Muscle of leg (tissue), 16 donors: ENCODE measurements at places on chromosomes 13 and 19.
A peak's percentile ranks its signal among the peaks of the same experiment; 100 is the strongest.

DNA sequence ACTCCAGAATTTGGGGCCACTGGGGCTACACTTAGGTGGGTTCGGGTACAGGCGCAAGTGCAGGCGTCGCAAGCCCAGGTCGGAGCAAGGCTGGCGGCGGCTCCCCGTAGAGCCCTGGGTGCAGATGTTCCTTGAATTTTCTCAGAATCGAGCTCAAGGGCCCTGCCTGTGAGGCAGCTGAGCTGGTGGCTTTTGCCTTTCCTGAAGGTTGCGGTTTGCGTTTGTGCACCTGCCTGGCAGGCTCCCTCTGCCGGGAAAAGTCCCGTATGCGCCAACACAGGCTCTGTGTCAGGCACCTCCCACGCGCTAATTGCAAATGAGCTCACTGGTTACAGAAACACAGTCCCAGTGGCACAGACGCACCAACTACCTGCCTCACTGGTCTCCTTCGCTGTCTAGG, 5.9 kb downstream of the DOHH start:
- DNase-seq: no peak

- no peak for DNase-seq
Observed at GRCh38 chr13:50171590-50172282, 156.5 kb downstream of the KCNRG start.

DNA sequence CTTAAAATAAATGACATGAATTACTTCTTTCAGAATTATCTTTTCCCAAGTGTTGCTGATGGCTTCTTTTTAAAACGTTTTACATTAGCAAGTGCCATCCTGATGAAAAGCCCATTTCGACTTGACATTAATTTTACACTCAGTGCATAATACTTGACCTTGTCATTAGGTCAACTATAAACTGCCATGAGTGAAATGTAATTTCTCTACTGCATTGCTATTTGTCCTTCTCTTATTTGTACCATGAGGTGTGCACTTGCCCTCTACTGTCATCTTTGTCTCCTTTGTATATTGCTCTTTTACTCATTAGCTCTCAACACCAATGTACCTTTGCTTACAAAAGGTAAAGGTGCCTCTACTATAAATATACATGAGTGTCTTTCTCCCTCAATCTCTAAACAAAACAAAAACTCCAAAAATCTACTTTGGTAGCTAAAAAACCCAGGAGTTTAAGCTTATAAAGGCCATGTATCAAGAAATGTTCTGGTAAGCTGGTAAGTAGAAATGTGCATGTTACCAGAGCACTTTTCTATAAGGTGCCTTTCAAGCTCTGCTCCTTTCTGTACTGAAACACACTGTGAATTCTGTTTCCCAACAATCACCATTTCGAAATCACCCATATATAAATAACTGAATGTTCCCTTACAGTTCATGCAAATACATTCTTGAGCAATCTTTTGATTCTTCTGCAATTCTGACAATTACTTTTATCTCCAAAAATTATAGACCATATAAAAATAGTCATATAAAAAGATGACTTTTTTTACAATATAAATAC, 351.4 kb downstream of the SLITRK5 start:
- no peak for DNase-seq

GRCh38 chr19:11339254-11340098, at the start of gene RAB3D:
TSS of gene RAB3D (minus strand) at chr19:11339657. CDS start at chr19:11337399, 2,258 bp downstream.
- DNase-seq: peak; percentile 97

GRCh38 chr13:21707586-21707985, 36.7 kb downstream of the FGF9 start:
- no peak for DNase-seq

DNA sequence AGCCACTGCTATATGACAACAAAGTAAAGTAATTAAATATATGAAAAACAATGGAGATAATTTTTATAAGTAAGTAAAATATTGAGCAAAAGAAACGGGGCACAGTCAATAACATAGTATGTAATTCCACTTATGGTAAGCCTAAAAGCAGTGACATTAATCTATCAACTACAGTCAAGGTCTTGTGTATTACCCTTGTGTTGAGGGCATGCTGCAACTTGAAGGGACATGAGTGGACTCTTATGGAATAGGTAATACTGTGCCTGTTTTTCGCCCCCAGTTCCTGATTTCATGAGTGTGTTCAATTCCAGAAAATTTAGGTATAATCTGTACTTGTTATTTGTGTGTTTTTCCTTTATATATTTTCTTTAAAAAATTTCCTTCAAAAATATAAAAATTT, 201.3 kb upstream of the SLITRK6 start:
- no peak for DNase-seq

DNA sequence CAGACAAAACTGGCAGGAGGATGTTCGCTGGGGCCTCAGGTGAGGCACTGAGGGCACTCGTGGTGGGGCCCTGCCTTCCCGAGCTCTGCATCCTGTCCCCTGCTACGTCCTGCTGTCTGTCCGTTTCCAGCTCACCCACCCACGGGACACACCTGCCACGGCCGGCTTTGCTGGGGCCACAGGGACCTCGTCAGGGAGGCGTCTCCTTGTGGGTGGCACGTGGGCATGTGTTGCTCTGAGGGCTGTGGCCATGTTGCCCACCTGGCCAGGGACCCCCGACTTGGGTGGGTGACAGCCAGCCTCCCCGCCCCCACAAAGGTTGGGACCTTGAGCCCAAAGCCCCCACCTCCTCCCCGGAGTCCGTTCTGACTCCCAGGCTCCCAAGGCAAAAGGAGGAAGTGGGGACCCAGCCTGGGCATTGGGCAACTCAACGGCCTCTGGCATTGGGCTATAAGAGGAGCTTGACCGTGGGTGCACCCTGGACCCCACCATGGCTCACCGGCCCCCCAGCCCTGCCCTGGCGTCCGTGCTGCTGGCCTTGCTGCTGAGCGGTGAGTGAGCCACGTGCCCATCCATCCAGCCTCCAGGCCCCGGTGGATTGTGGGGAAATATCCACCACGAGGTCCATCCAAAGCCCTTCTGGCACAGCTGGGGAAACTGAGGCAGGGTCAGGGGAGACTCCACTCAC, at the start of gene PRTN3:
TSS of gene PRTN3 (plus strand) at position 481 of the 688 bp plus-strand sequence. CDS start at position 491, 10 bp downstream.
- no peak for DNase-seq

DNA sequence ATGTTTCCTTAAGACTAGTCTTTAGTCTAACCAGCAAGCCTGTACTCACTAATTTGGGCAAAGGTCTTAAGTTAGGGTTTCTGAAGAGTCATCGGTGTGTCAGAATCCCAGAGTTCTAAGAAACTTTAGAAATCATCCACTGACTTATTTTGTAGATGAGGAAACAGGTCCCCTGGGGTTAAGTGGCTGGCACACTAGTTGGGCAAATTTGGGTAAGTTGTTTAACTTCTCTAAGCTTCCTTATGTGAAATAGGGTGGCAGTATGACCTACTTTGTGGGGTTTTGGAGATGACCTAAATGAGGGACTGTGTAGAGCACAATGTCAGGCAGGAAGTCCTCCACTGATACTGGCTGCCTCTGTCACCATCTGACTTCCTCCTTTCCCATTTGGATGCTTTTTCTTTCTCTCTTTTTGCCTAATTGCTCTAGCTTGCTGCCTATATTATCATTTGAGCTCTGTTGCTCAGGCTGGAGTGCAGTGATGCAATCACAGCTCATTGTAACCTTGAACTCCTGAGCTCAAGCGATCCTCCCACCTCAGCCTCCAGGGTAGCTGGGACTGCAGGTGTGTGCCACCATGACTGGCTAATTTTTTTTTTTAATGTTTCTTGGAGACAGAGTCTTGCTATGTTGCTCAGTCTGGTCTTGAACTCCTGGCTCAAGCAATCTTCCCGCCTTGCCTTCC, 2.3 kb downstream of the ADGRE3 start:
- no peak for DNase-seq

- DNase-seq: peak; percentile 88
Observed at GRCh38 chr13:30880151-30880855, 25.8 kb upstream of the MEDAG start.

DNA sequence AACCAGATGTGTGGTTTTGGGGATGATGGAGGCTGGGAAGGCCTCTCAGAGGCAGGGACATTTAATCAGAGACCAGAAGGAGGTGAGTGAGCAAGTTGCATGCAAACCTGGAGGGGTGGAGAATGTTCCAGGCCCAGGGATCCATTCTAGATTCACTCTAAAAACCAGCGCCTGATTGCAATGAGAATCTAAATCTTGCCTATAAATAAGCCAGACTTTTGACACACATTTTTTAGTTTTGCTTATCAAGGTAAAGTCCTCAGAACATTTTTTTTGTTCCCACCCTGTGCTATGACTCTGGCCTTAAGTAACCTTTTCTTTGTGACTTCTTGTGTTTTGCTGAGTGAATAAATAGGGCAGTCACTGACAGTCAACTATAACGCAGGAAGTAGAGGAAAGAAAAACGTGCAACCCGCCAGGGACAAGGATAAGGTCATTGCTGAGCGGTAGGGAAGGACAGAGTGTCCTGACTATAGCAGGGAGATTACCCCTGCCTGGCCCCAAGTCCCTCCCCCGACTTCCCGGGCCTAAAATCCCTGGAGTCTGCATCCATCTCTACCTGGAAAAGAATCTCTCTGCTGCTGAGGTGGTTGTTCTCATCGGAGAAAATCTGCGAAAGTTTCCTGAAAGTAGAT, 14.4 kb downstream of the RGL3 start:
- no peak for DNase-seq

GRCh38 chr19:49428547-49429451, 3.6 kb downstream of the GFY start:
- no peak for DNase-seq

DNA sequence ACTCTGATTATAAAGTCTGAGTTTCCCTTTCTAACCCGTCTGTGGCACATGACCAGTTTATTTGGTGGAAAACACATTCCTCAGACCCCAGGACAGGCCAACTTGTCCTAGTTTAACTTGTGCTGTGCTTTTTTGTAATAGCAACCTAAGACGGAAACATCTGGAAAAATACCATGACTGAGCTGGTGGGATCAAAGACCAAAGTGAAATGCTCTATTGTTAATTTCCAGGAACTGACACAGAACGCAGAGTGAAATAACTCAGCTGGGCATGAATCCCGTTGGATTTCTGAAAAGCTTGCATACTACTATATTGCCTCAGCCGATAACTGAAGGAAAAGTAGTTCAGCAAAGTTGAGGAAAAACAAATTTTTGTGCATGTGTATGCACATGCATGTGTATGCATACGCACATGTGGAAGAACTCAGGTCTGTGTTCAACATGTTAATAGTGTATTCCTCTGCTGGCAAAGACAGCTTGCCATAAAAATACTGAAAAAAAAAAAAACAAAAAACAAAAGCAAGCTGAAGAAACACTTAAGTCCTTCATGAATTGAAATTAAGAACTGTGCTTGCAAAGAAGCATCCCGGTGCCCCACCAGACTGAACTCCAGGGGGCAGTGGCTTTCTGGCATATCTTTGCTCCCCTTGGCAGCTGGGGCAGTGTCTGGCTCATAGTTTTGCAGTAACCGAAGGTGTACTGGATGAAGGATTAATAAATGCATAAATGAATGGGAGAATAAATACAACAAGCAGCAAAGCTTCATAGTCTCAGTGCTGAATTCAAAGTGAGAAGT, 187.8 kb downstream of the LHFPL6 start:
- DNase-seq: peak; percentile 95

DNA sequence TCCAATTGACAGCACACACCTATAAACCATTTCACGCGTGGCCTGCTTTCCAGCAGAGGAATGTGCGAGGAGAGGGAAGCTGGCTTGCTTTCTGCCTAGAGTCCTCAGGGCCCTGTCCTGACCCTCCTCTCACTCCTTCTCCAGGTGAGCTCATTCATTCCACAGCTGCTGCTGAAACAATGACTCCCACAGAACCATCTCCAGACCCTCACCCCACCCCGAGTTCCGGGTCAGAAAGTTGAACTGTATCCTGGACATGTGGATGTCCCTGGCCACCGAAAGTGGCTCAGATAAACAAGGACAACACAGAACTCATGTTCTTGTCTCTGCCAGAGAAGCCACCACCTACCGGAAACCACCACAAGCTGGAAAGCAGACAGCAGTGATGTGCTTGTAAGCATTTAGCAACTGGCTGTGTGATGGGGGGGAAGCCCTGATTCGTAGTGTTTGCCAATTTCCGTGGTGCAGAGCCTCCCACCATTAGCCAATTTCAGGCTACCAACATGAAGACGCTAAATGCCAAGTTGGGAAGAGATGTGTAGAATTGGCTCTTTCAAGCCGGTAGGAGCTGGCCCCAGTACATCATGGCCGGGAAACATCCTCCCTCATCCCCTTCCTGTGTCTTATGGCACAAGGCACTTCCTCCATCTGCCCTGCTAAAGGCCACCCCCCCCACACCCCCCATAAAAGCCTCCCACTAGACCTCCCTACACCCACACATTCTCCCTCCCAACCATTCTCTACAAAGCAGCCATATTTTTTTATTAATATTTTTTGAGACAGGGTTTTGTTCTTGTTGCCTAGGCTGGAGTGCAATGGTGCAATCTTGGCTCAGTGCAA, 5.0 kb downstream of the SYCE2 start:
- peak; percentile 64 for DNase-seq

GRCh38 chr13:97892717-97893116, 60.8 kb upstream of the IPO5 start:
- DNase-seq: no peak

DNA sequence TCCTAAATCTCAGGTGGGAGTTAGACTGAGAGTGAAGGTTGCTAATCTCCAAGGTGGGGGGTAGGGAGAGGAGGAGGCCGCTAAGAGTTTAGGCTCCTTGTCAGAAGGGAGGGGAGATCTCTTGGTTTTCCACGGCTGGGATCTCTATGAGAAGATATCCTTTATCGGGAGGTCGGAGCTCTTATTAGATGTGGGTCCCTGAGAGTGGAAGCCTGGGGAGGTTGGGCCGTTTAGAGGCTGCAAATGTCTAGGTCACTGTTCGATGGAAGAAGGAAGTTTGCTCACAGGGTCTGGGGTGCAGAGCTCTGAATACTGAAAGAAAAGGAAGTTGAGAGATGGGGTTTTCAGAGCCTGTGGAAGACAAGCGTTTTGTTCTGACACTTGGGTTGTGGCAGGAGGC, 3.8 kb downstream of the MYADM start:
- peak; percentile 48 for DNase-seq

DNA sequence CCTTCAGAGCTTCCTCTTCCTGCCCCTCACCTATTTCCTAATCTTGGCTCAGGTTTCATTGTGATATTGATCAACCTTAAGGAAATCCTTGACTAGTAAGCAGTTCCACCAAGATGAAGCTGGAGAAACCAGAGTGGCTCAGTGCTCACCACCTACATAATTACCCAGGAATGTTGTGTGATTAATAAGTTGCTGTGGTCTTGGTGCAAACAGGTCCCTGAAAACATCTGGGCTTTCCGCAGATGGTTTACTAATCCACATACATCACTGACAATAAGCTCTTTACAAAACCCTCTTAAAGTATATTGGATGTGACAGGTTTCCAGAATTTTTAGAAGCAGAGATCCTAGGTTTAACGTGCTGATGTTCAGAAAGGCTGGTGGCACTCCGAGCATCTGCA, 8.6 kb upstream of the SERP2 start:
- no peak for DNase-seq
